ENCODE measurements at places on chromosomes 2 and 18. TPM values are rescaled to one million over a fixed set of nuclear protein-coding genes. Genes with fewer than 3 reads are reported as not detected.

MOB4 gene
- 25.6 TPM for total RNA-seq

PID1 gene
- total RNA-seq = 24.3 TPM

IL36RN gene
- not detected for total RNA-seq

DOK6 gene
- total RNA-seq = 14.1 TPM

GPR17 gene
- total RNA-seq = 4.6 TPM

ACSL3 gene
- total RNA-seq = 70.5 TPM

NCK2 gene
- 31.0 TPM for total RNA-seq

HOXD4 gene
- total RNA-seq = 6.8 TPM

L3MBTL4 gene
- total RNA-seq = 8.7 TPM

UBR3 gene
- total RNA-seq = 80.3 TPM

DNA sequence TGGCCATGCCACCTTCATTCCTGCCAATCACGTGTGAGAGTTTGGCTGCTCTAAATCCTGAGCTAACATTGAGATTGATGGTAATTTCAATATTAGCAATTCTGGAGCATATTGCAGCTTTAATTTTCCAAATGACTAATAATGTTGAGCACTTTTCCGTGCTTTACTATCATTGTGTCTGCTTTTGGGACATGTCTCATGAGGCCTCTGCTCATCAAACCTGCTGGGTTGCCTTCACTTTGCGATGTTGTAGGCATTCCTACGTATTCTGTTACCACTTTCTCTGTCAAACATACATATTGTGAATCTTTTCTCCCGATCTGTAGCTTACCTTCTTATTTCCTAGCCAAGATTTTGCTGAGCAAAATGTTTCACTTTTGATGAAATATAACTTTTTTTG lies 466.6 kb downstream of the GALR1 start:
- no peak for DNase-seq

- DNase-seq = no peak
Measured at GRCh38 chr2:174546519-174547506, 50.8 kb downstream of the WIPF1 start.

GRCh38 chr18:29779096-29779495 lies 1263.4 kb downstream of the DSC3 start:
- DNase-seq = no peak

- DNase-seq = no peak
Measured at GRCh38 chr2:230140667-230141066, 71.9 kb upstream of the SLC16A14 start.

DNA sequence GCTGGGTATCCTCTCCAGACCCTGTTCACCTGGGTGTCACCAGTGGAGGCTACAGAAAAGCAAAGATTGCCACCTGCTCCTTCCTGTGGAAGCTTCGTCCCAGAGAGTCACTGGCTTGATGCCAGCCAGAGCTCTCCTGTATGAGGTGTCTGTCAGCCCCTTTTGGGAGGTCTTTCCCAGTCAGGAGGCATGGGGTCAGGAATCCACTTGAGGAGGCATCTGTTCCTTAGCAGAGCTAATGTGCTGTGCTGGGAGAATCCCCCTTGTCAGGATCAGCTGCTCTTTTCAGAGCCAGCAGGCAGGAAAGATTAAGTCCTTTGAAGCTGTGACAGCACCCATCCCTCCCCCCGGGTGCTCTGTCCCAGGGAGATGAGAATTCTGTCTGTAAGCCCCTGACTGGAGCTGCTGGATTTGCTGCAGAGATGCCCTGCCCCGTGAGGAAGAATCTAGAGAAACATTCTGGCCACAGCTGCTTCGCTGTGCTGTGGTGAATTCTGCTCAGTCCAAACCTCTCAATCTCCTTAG lies 121.8 kb downstream of the GPR39 start:
- no peak for DNase-seq

GRCh38 chr2:15609341-15610042 lies 17.8 kb downstream of the DDX1 start:
- DNase-seq = no peak

GRCh38 chr2:160406591-160407392 lies 86.8 kb downstream of the RBMS1 start:
- DNase-seq = peak; percentile 70

GRCh38 chr2:154813636-154814035 lies 115.1 kb downstream of the KCNJ3 start:
- DNase-seq = no peak

- DNase-seq = no peak
Measured at GRCh38 chr2:16256601-16257321, 316.4 kb downstream of the MYCN start.

DNA sequence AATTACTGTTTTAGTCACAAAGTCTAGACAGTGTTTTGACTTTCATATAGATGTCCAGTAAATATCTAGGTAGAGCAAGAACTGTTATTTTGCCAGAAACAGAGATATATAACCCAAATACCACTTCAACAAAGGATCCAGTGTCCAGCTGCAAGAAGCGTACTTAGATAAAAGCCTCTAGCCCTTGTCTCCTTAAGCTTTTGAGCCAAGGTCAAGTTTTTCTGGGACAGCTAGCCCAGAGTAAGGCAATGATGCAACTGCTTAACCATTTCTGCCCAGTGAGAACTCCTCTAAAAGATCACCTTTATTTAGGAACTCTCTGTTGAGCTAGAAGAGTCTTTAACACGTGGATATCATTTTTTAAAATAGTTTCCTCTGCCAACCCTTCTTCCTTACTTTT lies 1424.9 kb upstream of the NXPH2 start:
- DNase-seq = no peak

DNA sequence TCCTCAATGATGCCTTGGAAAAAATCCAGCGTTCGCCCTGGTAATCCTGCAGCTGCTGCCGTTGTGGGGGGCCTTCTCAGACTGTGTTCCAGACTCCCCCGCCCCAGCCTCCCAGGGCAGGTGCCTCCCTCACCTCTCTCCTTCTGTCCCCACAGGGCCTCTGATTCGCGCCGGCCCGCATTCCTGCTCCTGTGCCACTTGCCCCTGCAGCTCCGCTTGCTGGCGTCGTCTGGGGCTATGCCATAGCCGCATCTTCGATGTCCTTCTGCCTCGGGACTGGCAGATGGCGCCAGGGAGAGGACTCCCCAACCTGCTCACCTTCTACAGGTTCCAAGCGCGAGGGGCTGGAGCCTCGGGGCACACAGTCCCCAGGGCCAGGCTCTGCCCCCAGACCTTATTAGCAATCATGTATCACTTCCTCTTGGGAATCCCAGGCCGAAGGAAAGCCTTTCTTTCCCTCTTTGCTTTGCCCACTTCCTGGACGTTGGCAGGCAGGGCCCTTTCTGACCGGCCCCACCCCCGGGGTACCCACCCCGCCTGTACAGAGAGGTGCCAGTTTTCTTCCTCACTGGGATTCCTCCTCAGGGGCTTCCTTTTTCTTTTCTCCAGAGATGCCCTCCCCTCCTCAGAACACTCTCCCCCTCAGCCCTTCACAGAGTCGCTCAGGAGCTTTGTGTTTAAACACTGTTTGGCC lies 4.4 kb downstream of the SPATA3 start:
- no peak for DNase-seq

DNA sequence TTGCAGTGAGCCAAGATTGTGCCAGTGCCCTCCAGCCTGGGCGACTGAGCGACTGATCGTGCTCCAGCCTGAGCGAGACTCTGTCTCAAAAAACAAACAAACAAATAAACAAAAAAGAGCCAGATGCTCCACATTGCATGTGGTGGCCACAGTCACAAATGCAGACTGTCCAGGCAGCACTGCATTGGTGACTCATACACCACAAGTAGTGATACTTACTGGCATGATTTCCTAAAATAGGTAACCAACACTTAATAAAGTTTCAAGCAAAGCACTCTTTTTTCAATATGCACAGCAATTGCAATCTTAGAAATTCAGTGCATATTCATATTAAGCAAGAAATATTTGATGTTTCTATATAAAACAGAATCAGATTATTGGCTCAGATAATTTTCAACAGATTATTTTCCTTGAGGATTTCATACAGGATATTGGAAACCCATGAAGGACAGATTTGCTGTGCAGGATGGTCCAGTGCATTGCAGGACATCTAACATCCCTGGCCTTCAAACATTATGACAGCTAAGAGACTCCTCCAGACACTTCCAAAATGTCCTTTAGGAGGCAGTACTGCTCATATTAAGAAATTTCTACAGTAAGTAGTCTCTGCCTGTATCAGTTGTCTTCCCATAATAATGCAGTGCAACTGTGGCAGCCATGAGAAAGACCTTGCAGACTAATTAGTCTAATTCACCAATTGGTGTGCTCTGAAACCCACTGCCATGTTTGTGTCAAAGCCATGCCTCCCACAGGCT lies 10.5 kb upstream of the SLC1A4 start:
- no peak for DNase-seq

DNA sequence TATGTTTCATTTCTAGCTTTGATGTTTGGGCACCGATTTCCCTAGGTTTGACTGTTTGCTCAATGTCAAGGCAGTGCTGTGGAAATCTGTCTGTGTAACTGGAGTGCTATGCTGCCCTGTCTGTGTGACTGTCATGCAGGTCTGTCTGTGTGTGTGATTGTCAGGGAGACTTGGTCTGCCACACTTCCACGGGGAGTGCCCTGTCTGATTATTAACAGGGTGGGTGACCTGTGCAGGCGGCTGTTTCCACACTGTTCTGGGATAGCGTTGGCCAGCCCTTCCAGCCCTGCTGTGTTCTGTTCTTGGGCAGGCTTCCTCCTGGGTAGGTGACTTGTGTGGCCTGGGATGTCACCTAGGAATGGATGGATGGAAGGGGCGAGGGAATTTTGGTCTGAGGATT lies 85.3 kb downstream of the FHOD3 start:
- no peak for DNase-seq

GRCh38 chr2:220703279-220703678 lies 868.8 kb downstream of the EPHA4 start:
- DNase-seq = no peak

DNA sequence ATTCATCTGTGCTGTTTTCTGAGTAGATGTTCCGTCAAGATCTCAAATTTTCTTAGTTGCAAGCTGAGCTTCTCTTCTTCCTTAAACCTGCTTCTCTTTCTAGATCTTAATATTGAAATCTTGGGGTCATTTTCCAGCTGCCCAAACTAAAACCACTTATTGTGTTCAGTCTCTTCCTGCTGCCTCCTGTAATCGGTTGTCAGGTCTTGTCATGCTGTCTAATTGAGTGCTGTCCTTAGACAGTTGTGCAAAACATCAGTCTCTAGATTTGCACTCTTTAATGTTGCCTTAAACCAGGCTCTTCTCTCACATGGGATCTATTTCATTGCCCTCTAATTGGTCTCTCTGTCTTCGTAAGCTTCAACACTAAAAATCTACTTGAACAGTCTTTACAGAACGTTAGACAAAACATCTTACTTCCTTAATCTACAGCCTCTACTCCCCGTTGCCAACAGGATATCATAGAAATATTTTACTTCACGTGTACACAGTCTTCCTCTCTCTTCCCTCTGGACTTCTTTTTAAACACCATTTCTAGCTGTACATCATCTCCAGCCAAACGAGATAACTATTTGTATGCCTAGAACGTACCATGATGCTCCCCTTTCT lies 34.9 kb downstream of the GPD2 start:
- no peak for DNase-seq

DNA sequence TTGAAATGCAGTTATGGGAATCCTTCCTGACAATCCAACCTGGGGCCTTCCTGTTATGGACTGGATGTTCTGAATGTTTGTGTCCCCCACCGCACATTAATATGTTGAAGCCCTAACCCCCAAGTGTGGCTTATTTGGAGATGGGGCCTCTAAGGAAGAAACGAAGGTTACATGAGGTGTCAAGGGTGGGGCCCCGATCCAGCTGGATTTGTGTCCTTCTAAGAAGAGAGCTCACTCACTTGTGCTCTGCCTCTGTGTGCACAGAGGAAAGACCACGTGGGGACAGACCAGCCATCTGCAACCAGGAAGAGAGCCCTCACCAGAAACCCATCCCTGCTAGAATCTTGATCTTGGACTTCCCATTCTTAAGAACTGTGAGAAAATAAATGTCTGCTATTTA lies 44.4 kb downstream of the MAP3K19 start:
- DNase-seq = no peak

All from sciatic nerve (tissue), 2 donors.